ENCODE measurements at places on chromosomes 12 and 14.

DNA sequence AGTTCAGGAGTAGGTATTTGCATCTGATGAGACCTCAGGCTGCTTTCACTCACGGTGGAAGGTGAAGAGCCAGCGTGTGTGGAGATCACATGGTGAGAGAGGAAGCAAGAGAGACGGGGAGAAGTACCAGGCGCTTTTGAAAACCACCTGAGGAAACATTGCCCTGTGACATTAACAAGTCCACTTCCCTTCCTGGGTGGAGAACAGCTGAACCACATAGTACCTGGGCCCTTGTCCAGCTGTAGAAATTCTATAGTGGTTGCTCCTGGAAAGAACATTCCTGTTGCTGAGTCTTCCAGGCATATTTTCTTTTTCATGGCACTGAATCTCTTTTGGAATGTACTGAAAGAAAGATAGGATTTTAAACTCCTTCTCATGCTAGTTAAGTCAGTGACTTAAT, 87.3 kb upstream of the RIN3 start:
- no peak for DNase-seq

GRCh38 chr12:124637581-124637981, 70.2 kb upstream of the NCOR2 start:
- no peak for DNase-seq

DNA sequence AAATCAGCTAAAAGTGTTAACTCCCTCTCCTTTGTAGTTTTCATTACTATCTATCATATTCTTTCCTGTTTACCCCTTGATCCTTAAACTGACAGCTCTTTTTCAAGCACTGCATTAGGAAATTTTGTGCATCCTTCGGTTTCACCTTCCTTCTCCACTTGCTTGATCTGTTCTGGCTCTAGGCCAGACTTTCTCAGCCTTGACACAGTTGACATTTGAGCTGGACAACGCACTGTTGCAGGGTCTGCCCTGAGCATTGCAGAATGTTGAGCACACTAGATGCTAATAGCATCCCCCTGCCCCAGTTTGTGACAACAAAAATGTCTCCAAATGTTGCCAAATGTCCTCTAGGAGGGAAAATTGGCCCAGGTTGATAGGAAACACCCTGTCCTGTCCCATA, 75.4 kb upstream of the KCNJ8 start:
- no peak for DNase-seq

GRCh38 chr14:35189422-35189821, 67.1 kb downstream of the PRORP start:
- no peak for DNase-seq

GRCh38 chr14:106268013-106268727, 741.8 kb downstream of the TMEM121 start:
- DNase-seq: peak; percentile 69

DNA sequence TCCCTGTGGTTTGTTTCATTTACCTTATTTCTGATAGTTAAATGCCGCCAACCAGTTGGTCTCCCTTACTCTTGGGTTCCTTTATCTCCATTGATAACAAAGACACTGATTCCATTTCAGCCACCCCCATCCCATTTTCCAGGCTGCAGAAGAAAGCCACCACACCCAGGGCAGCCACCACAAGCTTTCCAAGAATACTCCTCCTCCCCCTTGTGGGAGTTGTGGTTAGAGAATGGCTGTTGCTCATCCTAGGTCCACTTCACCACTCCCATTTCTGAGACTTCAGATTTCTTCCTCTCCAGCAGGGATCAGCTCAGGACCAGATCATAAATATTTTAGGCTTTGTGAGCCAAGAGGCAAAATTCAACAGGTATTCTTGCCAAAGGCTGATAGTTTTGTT, 73.9 kb downstream of the ANO4 start:
- no peak for DNase-seq

DNA sequence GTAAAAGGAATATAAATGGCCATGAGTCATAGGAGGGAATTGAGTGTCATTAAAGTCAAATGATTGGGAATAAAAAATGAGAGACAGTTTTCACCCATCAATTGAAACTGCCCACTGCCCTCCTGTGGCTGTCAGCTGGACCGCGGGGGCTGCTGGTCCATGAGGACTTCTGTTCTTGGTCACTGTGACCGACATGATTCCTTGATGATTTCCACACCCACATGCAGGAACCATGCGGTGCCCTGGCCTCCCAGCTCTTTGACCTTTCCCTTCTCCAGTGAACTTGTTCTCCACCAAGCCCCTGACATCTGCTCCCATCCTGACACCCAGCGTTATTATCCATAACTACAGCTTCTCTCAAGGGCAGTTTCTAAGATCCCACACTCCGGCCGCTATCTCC, 48.4 kb downstream of the C12orf75 start:
- DNase-seq: no peak

DNA sequence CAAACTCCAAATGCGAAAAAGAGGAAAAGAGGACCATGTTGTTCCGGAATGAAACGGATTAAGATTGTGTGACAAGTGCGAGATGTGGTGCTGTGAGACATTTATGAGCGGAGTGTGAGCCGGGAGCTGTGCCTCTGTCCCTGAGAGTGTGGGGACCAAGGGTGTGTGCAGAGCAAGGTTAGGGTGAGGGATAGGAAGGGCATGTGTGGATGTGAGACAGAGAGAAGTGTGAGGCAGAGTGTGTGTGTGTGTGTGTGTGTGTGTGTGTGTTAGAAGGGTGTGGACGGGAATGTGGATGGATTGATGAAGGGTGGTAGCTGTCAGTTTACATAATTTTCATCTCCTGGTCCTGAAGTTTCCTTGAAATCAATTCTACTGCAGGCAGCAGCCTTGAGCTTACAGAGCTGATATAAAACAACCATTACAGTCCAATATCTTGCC, 4.3 kb upstream of the OTX2 start:
- DNase-seq: no peak

GRCh38 chr12:29148596-29148910, 525 bp upstream of the FAR2 start:
- DNase-seq: no peak

GRCh38 chr12:12511021-12511783, 51.5 kb downstream of the DUSP16 start:
- no peak for DNase-seq

DNA sequence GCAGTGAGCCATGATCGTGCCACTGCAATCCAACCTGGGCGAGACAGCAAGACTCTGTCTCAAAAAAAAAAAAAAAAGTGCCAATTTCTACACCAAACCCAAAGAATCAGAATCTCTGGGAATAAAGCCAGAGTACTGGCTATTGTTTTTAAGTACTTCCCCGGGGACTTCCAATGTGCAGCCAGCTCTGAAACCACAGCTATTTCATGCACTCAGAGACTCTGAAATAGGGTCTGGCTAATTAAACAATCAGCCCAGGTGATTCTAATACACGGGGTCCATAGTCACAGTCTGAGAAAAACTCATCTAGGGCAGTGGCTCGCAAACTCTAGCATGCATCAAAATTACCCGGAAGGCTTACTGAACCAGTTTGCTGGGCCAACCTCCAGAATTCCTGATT, 56.3 kb downstream of the SIX6 start:
- DNase-seq: no peak

- DNase-seq: no peak
Observed at GRCh38 chr12:27453421-27453820, 6.9 kb downstream of the SMCO2 start.

DNA sequence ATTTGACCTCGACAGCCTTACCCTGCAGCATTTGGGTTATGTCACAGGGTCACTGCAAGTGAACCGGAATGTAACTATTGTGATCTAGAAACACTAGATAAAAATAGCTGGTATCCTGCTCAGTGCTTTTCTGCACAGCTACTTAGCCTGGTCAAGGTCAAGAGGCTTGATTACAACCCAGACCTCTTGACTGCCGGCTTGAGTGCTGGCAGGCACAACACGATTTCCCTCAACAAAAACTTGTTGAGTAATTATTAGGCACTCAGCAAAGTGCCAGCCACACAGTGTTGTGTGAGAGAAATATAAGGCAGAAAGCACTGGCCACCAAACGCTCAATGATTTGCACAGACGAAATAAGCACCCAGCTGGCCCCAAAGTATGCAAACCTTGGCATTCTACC, 156.7 kb downstream of the NUAK1 start:
- DNase-seq: no peak

DNA sequence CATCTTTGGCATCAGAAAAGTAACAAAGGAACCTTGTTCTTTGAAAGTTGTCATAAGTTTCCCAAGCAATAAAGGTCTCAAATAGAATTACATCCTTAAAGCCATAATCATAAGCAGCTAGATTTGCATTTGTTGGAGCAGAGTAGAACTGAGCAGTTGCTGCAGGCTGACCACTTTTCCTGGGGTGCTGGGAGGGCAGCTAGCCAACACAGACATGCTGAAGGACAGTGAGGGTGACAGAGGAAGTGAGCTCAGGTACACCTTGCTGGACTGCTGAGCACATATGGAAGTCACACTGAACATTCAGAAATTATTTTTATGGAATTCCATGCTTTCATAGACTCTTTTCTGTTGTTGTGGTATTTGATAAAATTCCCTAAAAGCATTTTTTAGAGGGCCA, 66.2 kb downstream of the MARK3 start:
- no peak for DNase-seq

DNA sequence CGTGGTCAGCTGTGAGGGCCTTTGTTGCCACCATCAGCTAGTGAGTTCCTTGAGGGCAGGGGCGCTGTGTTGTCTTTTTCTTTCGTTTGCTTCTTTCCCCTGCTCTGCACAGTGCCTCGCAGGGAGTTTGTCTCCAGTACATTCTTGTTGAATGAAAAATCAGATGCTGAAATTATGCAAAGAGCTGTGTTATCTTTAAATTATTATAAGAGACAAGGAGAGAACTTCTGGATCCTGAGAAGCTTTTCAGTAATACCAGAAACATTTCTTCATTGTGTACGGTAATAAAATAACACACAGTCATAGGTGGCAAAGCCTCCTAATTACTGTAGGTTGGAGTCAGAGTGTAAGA, 14.9 kb downstream of the EML1 start:
- DNase-seq: no peak
